GDM1 (cell line): ENCODE measurements at places on chromosomes 11 and 22.

DNA sequence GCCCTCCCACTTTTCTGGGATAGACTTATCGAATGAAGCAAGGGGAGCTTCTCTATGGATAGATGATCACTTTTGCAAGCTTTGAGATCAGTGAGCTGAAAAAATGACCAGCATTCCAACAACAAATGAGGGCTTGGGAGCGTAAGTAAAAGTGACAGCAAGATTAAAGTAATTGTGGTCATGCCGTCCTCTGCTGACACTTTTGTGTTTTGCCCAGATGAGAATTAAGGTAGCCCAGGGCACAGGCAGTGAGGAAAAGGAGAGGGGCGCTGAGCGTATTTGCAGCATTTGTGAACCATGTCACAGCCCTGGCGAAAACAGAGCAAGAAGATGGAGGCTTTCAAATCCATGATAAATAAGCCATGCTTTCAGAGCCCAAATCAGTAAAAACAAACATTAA, 24.6 kb upstream of the TMA7B start:
- no peak for DNase-seq

DNA sequence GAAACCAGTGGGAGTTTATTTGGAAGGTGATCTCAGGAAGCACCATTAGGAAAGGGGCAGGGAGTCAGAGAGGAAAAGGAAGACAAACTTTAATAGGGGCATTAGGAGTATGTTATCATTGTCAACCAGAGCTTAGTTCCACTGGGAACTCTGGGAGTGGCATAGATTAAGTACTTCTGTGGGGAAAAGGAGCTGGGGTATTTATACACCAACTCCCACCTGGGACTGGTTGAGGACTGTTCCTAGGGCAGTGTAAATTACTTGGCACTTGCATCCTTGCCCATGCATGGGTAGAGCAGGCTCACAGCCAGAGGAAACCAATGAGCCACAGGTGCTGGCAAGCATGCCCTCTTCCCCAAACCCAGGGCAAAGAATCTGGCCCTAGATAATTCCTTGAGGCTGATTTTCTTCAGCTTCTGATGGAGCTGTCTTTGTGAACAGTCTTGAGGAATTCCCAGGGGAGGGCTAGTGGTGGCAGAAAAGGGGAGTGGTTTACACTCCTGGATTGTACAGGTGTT, 541.2 kb downstream of the MIAT start:
- DNase-seq = no peak

DNA sequence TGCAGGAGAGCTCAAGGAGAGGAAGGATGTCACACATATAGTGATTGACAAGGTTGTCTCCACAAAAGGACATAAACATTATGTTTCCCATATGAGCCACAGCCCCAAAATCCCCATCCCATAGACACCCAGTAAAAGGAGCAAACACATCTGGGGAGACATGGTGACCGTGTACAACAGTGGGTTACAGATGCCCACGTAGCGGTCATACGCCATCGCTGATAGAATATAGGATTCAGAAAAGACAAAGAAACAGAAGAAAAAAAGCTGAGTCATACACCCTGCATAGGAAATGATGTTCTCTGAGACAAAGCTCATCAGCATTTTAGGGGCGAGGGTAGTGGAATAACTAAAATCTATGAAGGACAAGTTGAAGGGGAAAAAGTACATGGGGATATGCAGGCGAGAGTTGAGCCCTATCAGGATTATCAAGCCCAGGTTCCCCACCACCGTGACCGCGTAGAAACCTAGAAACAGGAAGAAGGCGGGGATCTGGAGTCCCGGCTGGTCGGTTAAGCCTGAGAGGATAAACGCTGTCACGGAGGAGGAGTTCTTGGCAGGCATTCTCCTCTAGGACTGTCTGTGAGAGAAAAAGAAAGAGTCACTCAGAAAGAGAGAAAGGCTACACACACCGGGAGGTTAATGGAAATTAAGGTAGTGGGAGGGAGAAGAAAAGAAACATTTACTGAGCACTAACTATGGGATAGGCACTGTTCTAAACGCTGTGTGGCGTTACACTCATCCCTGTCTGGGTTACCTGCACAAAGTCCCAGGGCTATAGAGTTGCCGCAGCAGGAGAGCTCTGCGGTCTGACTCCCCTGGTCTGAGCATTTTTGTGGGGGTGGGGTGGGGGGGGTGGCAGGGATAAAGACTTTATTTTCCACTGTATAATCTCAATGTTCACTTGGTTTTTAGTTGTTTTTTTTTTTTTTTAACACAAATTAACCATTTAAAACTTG, 36.1 kb upstream of the OR8B8 start:
- DNase-seq = no peak

GRCh38 chr11:36447947-36448346, 62.1 kb downstream of the TRAF6 start:
- no peak for DNase-seq

DNA sequence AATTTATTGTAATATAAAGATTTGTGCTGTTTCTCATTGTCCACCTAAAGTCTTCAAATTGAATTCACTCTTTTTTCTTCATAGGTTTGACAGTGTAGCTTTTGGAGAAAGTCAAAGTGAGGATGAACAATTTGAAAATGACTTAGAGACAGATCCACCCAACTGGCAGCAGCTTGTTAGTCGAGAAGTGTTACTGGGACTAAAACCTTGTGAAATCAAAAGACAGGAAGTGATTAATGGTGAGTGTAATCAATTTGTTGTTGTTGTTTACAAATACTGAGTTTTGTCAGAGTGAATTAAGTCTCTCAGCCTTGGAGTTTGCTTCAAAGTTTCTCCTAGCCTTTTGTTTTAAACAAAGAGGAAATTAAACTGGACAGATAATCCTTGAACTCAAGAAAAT, 53.6 kb upstream of the GRIK4 start:
- DNase-seq = no peak

DNA sequence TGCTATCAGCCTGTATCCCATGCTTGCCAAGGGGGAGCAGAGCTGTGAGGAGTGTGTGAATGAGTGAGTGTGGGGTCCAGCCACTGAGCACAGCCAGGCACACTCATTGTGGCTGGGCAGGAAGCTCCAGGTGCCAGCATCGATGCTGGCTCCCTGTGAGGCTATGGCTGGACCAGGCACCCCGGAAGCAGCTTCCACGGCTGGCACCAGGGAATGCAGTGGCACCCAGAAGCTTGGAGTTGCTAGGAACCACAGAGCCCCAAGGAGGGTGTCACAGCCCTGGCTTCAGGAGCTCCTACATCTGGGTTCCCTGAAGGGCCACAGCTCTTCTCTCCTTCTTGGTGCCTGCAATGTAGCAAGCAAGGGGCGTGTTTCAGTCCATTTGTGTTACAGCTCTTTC, 625.9 kb upstream of the RAG2 start:
- no peak for DNase-seq

GRCh38 chr22:23604939-23605712, 25.0 kb upstream of the IGLL1 start:
- DNase-seq = no peak

- DNase-seq = no peak
Measured at GRCh38 chr22:49425356-49425755, 402.3 kb downstream of the BRD1 start.

GRCh38 chr22:27247701-27248434, 553.7 kb downstream of the MN1 start:
- DNase-seq = no peak

- peak; percentile 37 for DNase-seq
Measured at GRCh38 chr22:30969532-30970355, 679 bp downstream of the TUG1 start.

DNA sequence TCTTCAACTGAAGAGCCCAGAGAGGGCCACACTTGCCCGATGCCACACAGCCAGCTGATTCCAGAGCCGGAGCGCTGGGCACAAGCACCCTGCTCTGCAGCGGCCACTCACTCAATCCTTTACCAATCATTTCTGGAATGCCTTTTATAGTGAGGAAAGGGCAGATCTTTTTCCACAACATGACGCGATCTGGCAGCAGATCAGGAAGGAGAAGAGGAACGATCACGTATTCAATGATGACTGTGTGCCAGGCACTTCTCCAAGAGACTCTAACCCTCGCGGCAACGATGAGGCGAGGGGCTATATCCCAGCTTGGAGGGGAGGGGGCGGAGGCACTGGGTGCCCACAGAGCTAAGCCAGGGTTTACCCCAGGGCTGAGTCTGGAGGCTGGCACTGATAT, 56.3 kb upstream of the TCF20 start:
- no peak for DNase-seq

- DNase-seq = no peak
Measured at GRCh38 chr11:78256962-78257361, 68.2 kb downstream of the USP35 start.

- DNase-seq = peak; percentile 53
Measured at GRCh38 chr22:37303821-37304274, 21.5 kb downstream of the CYTH4 start.

DNA sequence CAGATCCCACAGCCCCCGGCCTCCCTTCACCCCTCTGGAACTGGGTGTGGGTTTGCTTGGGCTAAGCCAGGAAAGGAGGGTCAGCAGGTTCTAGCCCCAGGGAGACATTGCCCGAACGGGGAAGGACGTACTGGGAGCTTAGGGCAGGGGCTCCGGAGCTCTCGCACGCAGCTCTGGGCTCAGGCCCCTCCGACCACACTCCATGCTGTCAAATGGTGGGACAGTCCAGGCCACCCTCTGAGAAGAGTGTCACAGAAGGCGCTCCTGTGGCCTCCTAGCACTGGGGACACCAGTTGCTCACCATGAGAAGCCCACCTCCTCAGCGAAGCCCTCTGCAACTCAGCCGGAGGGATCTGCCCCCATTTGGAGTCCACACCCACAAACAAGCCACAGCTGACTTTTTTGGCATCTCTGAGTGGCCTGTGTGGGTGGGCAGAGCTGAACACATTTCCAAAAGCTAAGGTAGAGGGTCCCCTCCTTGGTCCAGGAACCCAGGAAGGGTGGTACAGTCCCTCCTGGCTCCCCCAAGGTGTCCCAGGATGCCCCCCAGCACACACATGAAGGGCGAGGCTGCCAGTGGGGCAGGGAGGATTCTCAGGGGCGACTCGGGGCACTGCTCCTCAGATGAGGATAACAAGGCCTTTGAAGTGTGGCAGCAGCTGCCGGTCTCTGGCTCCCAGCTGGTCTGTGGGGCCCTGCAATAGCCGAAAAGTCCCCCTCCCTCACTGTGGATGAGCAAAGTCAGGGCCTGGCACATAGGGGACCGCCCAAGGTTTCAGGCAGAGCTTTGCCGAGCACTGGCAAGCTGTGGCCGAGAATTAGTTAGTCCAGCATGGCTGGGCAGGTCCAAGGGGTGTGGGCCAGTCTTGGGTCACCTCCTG, 13.0 kb upstream of the TEF start:
- no peak for DNase-seq

DNA sequence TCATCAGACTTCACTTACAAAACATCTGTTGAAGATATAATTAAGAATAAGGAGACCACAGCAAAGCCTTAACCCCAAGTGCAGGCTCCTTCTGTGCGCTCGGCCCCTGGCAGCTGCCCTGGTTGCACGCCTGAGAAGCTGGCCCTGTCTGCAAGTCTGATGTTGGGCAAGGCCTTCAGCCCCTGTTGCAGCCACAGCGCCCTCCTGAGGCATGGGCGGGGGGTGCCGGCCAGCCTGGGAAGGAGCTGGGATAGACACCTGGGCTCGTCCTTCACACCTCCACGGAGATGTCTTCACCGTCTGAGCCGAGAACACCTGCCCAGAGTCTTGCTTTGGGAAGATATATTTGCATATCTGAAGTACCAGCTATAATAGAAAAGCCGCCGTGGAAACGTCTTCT, 104.1 kb downstream of the MPPED1 start:
- DNase-seq = no peak
